ENCODE measurements at places on chromosomes 3 and 15.

DNA sequence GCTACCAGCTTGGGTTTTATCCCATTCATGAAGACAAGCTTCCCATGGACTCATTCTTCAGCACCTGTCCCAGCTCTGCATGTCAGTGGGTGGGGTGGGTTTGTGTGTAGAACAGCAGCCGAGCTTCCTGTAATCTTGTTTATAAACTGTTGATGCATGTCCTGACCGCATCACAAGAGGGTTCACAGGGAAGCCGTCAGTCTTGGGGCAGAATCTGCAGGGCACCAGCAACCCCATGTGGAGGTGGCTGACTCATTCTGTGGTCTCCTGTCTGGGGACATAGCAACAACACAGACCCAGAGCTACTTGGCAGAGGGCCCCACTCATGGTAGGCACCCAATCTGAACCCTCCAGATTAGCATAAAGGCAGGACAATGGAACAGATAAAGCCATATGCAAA, 35.6 kb downstream of the DAPK2 start:
- H3K36me3 ChIP-seq = peaks cover 9% of the 10 kb centered on the region
- H3K27me3 ChIP-seq = no peaks in the 10 kb centered on the region
- H3K27ac ChIP-seq = peak overlapping the region; percentile 98
- H3K4me3 ChIP-seq = peak overlapping the region; percentile 82

- DNase-seq = no peak
- no peaks in the 10 kb centered on the region for H3K4me1 ChIP-seq
- H3K27me3 ChIP-seq = no peaks in the 10 kb centered on the region
Observed at GRCh38 chr15:66580643-66581042, 14.8 kb upstream of the LCTL start.

DNA sequence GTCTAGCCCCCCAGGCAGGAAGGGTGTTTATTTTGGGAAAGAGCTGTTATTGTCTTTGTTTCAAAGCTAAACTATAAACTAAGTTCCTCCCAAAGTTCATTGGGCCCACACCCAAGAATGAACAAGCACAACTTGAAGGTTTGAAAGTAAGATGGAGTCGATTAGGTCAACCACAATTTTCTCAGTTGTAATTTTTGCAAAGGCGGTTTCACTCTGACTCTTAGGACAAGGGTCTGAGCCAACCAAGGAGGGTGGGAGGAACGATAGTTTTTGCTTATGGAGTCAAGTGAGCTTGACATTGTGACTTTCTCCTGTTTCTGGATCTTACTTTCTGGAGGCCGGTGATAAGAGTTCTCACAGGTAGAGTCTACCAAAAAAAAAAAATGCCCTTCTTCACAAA, 5.8 kb upstream of the ZNF770 start:
- H3K27ac ChIP-seq = peak overlapping the region; percentile 75
- H3K36me3 ChIP-seq = peaks cover 1% of the 10 kb centered on the region
- H3K4me1 ChIP-seq = peaks cover 13% of the 10 kb centered on the region
- H3K27me3 ChIP-seq = peaks cover 11% of the 10 kb centered on the region

GRCh38 chr3:138941259-138941885, 5.6 kb downstream of the FOXL2 start:
- no peak for DNase-seq
- H3K27me3 ChIP-seq = peaks cover 93% of the 10 kb centered on the region
- peaks cover 25% of the 10 kb centered on the region for H3K4me1 ChIP-seq
- H3K4me3 ChIP-seq = no peak overlapping the region
- H3K36me3 ChIP-seq = no peaks in the 10 kb centered on the region

DNA sequence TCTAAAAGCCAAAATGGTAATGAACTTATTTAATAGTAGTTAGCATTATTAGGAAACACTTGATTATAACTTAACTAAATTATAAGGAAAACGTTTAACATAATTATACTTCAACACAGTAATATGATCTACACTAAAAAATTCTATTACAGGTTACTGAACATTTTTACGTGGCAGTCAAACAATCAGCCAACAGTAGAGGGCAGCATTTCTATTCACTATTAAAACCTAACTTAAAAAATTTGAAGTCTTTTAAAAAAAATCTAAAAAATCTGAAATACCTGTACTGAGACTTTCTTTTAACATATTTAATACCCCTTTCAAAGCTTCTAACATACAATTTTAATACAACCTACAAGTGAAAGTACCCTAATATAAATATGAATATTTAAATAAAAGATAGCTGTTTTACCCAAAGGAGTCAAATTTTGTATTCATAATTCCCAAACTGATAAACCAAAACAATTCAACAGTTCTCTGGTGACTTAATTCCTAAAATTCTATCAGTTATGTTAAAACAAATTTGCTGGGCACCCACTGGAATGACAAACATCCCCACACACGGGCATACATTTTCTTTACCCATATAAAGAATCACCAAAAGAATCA, 41.5 kb downstream of the DLG1 start:
- no peak for DNase-seq
- peaks cover 2% of the 10 kb centered on the region for H3K36me3 ChIP-seq
- no peaks in the 10 kb centered on the region for H3K27me3 ChIP-seq
- no peak overlapping the region for H3K4me3 ChIP-seq

DNA sequence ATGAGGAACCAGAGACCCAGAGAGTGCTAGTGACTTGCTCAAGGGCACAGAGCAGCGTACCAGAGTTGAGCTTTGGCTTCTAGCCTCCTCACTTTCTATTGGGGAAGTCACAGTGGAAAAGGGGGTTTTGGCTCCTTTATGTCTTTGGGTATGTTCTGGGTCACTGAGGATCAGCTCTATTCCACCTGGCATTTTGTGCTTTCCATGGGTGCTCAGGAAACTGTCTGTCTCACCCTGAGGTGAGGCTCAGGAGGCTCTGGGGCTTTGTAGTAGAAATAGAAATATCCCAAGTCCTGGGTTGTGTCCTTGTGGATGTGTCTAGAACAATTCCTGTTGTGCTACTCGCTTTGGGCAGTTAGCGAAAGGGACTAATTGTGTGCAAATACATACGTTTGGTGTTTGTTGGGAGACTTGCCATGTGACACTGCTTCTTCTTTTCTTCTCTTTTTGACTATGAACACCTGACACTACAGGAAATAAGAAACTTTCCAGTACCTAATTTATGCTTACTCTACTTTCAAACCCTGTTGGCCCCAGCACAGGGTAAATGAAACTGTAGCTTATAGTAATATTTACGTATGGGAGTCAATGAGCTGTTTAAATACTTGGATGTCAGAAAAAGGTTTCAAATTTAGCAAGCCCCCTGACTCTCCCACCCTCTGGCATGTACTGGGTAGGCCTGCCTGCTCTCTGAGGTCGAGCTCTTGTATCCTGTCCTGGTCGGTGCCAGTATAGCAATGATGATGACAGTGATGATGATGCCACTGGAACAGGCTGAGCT, 35.6 kb downstream of the SMAD3 start:
- peaks cover 11% of the 10 kb centered on the region for H3K36me3 ChIP-seq
- H3K4me3 ChIP-seq = no peak overlapping the region
- no peaks in the 10 kb centered on the region for H3K27me3 ChIP-seq
- no peak for DNase-seq

GRCh38 chr15:42453826-42454225, 37.1 kb downstream of the ZNF106 start:
- H3K27ac ChIP-seq = no peak overlapping the region
- no peak overlapping the region for H3K4me3 ChIP-seq
- H3K36me3 ChIP-seq = peaks cover 20% of the 10 kb centered on the region
- H3K27me3 ChIP-seq = no peaks in the 10 kb centered on the region
- DNase-seq = no peak
